ENCODE measurements at places on chromosomes 4 and X. TPM values are rescaled to one million over a fixed set of nuclear protein-coding genes. Genes with fewer than 3 reads are reported as not detected.
A peak's percentile ranks its signal among the peaks of the same experiment; 100 is the strongest.

GRCh38 chrX:49165901-49166881 lies 3.6 kb downstream of the MAGIX start:
- DNase-seq, result peak; percentile 80

GRCh38 chrX:136259543-136259942 lies 8.3 kb upstream of the MAP7D3 start:
- peak; percentile 31 for DNase-seq

DNA sequence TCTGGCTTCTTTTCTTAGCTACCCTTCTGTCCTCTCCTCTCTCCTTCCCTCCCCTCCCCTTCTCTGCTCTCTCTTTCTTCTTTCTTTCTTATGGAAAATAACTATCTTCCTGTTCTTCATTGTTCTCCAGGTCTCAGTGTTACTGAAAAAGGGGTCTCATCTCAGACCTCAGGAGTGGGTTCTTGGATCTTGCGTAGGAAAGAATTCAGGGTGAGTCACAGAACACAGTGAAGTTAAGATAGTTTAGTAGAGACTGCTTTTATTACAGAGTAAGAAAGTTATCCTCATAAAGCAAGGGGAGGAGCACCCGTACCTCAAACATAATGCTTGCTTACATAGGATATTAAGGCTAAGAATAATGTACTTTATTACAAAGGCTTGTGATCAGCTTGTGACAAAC lies 31.8 kb upstream of the CWH43 start:
- DNase-seq, result no peak

DNA sequence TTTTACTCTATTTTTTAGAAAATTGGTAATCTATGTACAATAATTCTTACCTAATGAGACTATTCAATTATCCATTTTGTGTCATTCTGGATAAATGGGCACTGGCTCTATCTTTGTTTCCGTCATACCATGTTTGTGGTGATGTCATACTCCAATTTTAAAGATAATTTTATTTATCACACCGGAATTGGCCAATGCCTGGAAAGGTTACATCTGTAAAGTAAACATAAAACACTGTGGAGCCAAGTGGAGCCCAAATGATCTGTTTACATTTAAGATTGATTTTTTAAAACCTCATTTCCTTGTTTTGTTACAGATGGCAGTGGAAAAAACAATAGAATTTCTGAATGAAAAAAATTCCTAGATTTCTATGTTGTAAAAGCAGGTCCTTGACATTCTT lies 120.2 kb upstream of the GPRIN3 start:
- no peak for DNase-seq

- no peak for DNase-seq
Measured at GRCh38 chr4:71518283-71518989, 179.6 kb downstream of the SLC4A4 start.

- DNase-seq, result peak; percentile 66
Measured at GRCh38 chr4:6783111-6783981, 819 bp downstream of the KIAA0232 start.

- no peak for DNase-seq
Measured at GRCh38 chrX:127390316-127390715, 570.8 kb downstream of the PRR32 start.

DNA sequence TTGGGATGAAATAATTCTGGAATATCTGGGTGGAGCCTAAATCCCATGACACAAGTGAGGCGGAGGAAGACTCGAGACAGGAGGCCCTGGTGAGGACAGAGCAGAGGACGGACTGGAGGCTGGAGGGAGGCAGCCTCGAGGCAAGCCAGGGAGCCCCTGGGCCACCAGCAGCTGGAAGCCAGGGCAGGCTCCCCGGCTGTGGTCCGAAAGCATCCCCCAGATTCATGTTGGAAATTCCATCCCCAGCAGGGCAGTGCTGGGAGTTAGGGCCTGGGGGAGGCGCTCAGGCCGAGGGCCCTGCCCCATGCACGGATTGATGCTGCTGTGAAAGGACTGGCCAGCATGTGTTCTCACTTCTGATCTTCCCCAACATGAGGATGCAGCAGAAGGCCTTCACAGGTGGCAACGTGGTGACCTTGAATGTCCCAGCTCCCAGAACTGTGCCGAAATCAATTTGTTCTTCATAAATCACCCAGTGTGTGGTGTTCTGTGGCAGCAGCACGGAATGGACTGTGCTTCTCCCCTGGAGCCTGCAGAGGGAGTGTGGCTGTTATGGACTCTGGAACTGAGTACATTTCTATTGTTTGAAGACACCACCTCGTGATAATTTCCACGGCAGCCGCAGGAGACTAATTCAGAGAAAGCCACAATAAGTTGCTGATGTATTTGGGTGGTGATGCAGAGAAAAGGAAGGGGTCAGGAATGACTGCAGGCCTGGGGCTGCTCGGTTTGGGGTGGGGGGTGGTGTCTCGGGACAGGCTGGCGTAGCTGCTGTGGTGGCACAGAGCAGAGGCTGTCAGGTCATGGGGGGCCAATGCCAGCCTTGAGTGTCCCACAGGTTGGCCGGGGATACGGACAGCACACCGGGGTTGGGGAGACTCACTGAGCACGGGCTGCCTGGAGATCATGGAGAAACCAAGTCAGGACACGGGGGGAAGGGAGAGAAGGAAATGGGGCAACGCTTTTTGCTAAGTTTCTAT lies 56.9 kb downstream of the PCGF3 start:
- DNase-seq, result no peak

GRCh38 chr4:183471946-183472708 lies 27.7 kb downstream of the CDKN2AIP start:
- peak; percentile 40 for DNase-seq

GRCh38 chr4:5812506-5813229 lies 80.2 kb downstream of the CRMP1 start:
- peak; percentile 70 for DNase-seq

AMBN gene
- total RNA-seq, result 0.19 TPM

DMD gene
- 13.3 TPM for total RNA-seq

DNA sequence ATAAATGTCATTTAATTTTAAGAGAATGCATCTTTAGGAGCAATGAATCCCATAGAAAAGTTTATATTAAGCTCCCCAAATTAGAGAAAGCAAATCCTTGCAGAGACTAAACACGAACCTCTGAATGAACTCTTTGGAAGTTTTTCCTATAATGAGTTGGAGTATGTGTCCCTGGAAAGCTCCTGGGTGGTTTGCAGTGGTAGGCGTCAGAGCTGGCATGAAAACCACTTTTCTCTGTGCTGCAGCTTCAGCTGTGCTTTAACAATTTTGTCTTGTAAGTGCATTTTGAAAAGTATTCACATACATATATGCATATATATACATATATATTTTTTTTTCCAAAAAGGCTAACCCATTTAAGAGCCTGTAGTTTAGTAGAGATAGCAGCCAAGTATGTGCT lies 148.7 kb upstream of the TBC1D9 start:
- DNase-seq, result no peak

VSIG4 gene
- total RNA-seq, result not detected

- peak; percentile 23 for DNase-seq
Measured at GRCh38 chrX:12548746-12549145, 242.5 kb upstream of the PRPS2 start.

GRCh38 chrX:43693602-43694406 lies 37.7 kb downstream of the MAOA start:
- no peak for DNase-seq

DNA sequence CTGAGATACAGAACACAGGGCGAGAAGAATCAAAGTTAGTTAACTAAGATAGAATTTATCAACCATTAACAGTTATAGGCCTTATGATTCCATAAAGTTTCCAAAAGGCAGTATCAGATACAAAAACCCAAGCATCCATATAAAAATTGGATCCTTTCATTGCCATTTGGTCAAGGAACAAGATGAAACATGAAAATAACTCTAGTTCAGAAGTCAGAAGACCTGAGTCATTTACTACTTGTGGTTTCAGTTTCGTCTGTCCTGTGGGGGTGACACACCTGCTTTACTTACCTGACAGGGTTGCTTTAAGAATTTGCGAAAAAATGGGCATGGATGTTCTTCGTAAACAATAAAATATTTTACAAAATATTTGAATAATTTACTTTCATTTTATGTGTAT lies 130.8 kb downstream of the ANAPC10 start:
- no peak for DNase-seq

- DNase-seq, result peak; percentile 8
Measured at GRCh38 chr4:105679186-105679585, 29.3 kb downstream of the INTS12 start.

DNA sequence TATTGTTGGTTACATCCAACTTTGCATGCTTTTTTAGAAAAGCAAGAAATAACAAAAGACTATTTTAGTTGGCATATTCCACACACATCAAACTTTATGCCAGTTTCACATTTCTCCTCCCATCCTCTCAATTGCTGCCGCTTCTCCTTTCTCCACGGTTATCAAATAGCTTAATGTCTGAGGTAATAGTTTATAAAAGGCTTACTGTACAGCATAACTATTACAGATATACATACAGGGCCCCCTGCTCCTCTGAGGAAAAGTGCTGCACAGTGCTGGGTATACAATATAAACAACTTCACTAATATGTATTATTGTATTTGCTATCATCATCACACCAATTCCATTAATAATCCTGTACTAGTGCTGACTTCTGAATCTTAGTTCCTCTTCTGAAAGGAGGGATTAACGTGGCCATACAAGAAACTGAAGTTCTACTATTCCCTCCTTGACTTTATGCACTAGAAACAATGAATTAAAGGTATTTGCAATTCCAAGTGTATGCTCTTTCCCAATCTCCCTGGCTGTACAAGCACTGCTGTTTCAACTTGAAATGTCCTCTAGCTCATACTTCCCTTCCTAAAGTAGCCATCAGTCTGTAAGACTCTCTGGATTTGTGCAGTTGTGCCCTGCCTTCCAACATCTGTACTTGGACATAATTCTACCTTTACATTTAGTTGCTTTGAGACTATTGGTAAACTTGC lies 2.5 kb downstream of the CCNI start:
- no peak for DNase-seq

IL2RG gene
- total RNA-seq, result not detected

- no peak for DNase-seq
Measured at GRCh38 chr4:22077571-22077970, 129.0 kb upstream of the KCNIP4 start.

GRCh38 chr4:113435893-113436292 lies 325.6 kb downstream of the CAMK2D start:
- peak; percentile 74 for DNase-seq

C4orf50 gene
- 0.02 TPM for total RNA-seq

DNA sequence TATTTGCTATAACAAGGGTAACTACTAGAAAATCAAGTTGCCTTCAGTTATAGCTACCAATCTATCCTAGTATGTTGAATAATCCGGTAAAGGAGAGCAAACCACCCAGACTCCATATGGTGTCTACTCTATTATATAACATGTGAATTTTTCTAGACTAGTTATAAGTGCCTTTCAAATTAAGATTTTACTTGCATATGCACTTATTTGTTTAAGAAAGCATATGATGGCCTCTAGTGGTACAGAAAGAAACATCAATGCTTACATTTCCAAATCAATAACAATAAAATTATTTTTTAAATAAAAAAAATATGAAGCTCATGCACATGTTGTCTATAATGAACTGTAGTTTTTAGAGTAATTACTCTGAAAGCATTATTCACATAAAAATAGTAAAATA lies 1516.4 kb upstream of the PABPC4L start:
- DNase-seq, result peak; percentile 6
